Activated naive CD4-positive, alpha-beta T cell (primary cell): ENCODE measurements at places on chromosomes 1 and 21.

- DNase-seq: no peak
These were observed 233.3 kb downstream of the BRINP3 start for GRCh38 chr1:190244406-190244805.

DNA sequence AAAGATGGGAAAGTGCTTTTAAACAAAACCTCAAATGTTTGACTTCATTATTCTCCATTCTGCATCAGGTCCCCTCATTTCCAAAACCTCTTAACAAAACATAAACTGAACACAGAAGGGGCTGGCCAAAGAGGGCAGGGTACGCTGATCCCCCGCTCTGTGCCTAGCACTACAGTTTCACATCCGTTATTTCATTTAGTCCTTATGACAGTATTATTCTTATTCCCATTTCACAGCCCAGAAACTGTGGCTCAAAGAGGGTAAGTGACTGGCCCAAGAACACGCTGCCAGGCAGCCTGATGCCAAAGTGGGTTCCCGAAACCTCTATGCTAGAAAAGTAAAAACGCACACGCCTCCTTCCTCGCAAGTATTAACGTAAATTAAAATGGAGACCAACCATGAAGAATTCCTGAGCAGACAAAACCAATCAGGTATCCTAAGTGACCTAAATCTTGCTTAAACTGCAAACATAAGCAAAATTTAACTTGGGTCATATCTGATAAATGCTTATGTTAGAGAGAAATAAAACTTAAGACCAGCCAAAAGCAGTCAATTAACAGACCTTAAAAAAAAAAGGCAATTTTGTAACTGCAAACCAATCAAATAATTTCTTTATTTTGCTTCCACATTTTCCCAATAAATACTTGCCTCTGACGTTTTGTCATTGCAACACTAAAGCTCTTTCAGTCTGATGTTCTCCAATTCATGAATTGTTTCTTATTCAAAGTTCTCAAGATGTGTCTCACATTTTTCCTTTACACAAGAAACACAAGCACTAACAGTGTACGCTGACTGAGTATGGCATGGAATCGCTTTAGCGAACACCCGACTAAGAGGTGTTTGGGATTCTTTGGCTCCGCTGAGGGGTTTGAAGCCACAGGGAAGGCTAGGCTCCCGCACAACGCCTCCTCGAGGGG is 653 bp downstream of the CASP9 start:
- DNase-seq: no peak

- DNase-seq: no peak
These were observed 7.2 kb upstream of the COL6A1 start for GRCh38 chr21:45974073-45975019.

DNA sequence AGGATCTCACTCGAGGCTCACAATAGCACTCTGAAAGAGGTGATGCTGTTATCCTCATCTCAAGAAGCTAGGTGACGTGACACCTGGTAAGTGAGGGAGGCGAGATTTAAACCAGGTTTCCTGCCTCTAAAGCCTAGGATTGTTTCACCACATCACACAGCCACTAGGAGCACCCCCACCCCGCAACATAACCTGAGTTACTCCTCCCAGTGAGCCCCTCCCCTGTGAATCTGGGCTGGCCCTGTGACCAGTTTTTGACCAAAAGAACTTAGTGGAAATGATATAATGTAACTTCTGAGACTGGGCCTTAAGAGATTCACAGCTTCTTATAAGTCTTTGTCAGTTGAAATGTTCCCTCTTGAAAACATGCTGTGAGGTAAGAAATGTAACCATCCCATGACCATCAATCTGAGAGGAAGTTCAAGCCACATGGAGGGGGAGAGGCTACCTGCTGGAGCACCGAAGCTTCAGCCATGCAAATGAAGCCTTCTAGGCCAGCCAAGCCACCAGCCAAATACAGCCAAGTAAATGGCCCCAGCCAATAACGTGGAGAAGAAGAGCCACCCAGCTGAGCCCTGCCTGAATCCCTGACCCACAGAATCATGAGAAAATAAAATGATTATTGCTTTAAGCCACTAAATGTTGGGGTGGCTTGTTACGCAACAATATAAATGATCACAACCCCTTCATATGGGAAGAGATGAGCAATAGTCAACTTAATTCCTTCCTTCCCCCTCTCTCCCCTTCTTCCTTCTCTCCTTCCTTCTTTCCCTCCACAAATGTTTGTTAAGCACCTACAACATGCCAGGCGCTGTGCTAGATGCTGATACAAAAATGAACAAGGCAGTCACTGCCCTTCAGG is 61.0 kb upstream of the FAM20B start:
- no peak for DNase-seq

GRCh38 chr1:8203056-8203455 is 114.9 kb upstream of the SLC45A1 start:
- DNase-seq: no peak

DNA sequence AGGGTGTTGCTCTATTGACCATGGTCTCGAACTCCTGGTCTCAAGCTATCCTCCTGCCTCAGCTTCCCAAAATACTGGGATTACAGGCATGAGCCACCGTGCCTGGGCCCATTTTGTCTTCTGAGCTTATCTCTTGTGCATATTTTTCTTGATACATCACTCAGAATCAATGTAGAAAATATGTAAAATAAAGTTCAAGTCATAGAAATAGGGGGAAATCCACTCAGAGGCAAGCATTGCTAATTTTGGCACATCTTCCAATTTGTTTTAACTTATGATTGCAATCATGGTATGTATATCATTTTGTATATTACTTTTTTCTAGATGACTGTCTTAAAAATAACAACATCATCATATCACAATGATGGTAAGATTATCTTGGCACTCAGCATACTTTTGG is 21.6 kb downstream of the RIT1 start:
- DNase-seq: no peak

GRCh38 chr1:200372885-200373181 is 37.0 kb downstream of the ZNF281 start:
- no peak for DNase-seq

DNA sequence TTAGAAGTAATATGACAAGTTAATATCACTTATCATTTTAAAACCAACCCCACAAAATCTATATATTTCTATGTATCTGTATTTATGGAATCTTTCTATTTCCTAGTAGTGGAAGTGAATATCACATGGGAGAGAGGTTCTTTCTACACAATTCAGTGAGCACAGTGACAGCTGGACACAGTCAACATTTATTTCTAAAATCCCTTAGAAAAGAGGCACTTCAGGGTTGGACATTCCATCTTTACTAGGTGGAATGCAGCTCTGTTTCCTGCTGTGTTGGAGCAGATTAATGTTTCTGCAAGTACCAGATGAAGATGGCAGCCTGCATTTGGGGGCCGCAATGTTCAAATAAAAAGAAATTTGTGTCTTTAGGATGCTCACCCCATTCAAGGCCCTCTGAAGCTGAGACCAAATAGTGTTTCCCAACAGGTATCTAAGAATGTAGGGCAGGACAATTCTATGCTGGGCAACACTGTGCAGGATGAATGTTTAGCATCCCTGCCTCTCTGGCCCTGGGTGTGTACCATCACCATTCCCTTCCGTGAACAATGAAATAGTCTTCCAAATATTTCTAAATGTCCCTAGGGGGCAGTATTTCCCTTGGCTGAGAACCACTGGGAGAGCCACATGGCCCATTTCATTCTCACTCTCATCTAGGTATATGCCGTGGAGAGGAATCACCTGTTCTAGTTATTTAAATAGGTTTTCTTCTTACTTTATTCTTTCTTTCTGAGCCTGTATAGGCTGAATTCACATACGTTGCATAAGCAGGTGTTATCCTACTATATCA is 394.8 kb downstream of the PRDM2 start:
- no peak for DNase-seq

GRCh38 chr1:5297180-5297885 is 642.9 kb downstream of the AJAP1 start:
- DNase-seq: no peak

GRCh38 chr1:94117259-94117851 is 3.6 kb downstream of the ABCA4 start:
- DNase-seq: no peak

- no peak for DNase-seq
These were observed 166.5 kb downstream of the PGBD5 start for GRCh38 chr1:230259621-230260020.

DNA sequence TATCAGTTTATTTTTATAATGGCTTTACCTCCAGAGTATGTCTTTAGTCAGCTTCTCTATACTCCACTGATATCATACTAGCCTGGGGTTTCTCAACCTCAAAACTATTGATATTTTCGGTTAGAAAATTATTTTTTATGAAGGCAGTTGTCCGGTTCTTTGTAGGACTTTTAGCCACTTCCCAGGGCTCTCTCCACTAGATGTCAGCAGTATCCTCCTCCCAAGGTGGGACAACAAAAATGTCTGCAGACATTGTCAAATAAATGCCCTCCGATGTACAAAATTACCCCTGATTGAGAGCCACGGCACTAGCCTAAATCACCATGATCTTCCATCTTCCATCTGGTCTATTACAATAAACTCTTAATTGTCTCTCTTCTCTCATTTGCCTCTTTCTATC is 4.1 kb upstream of the GRIK1 start:
- no peak for DNase-seq

- no peak for DNase-seq
These were observed 160.3 kb downstream of the CACNA1E start for GRCh38 chr1:181643631-181644030.

GRCh38 chr1:97046765-97047420 is 325.3 kb downstream of the PTBP2 start:
- no peak for DNase-seq

DNA sequence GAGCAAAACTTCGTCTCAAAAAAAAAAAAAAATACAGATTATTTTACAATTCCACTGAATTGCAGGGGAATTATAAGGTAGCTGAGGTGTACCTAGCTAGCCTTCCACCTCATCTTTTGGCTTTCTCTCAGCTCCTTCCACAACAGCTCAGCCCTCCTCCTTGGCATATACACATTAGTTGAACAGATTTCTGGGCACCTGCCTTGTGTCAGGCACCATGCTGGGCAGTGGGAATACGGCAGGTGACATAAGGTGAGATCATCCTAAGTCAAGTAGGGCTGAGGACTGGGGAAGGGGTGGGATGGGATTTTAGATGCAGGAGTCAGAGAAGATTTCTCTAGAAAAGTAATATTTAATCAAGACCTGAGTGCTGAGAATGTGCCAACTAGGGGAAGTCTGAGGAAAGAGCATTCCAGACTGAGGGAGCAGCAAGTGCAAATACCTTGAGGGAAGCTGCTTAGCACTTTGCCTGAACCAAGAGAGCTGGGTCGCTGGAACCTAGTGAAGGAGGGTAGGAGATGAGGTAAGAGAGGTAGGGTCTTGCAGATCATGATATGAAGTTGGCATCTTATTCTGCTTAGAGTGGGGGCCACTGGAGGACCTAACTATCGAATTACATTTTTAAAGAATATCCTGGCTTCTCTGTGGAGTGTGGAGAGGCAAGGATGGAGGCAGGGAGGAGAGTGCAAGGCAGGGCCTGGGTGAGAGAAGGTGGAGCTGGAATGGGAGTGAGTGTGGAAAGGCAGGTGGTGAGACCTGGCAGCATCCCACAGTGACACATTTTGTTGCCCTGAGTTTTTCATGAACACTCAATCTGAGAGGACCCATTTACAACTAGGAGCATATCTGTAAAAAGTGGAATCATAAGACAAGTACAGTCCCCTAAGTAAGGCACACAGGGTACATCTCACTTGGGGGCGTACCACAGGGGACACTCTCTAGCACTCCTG is 28.2 kb downstream of the LAMC2 start:
- no peak for DNase-seq

GRCh38 chr1:84571150-84571535 is 3.1 kb downstream of the CTBS start:
- DNase-seq: no peak

DNA sequence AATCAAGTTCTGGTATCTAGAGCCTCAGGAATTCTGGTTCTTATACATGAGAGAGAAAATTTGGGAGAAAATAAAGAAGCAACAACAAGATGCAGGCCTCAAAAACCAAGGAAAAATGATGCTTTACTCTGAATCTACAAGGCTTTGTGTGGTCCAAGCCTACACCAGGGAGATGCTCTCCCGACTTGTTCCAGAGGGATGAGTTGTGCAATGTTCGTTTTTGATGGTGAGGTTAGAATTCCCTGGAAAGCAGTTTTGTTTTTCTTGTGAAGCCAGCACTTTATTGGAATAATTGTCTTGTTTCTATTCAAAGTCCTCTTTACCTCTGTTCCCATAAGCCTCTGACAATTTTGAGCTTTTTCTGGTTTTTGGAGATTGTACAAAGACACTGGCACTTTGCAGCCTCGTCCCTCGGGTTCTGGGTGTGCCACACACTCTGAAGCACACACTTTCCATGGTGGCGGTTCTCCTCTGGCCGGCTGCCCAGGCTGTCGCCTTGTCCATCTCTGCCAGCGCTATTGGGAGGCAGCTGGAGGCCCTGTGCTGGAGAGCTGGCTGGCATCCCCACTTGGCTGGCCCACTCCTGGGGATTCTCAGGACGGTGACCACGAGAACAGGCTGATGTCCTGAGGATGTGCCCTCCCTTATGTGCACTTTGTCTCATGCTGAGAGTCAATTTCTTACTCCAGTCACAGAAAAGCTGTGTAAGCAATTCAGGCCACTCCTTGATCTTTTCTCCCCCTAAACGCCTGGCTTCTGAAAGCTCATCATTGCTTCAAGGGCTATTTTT is 70.2 kb downstream of the EDEM3 start:
- no peak for DNase-seq

- DNase-seq: no peak
These were observed 854 bp upstream of the ZRANB2 start for GRCh38 chr1:71081697-71082080.

DNA sequence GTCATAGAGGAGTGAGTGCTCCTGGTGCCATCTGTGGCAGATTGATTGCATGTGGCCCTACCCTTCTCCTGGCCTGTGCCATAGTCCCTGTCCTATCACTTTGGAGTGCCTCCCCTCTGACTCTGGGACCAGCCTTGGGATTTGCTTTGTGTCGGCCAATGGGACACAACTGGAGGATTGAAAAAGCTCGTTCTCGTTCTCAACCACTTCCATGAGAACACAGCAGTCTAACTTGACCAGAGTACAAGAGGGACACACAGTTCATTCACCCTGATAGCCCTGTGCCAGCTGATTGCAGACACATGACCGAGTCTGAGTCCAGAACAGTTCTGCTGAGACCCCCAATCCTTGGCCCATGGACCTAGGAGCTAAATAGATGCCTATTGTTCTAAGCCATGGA is 47.8 kb downstream of the C1orf198 start:
- DNase-seq: no peak

- DNase-seq: no peak
These were observed 7.4 kb downstream of the SMIM1 start for GRCh38 chr1:3779912-3780416.

DNA sequence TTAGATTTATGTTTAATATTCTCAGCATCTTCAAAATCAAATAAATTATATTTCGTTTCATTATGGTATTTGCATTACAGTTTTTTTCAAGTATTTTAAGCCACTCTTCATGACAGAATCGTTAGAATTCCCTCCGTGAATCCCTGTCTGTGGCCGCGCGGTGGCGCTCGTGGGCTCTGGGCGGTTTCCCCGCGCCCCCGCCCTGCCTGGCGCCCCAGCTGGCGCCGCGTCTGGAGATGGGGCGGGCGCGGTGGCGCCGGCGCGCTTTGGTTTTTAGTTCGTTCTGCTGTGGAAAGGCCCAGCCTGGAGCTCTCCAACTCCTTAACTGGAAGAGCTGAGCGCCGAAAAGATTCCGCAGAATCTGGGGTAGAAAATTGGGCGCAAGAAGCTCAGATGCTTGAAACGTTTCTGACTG is 25.7 kb downstream of the PRMT2 start:
- DNase-seq: peak; percentile 56
